Activated naive CD8-positive, alpha-beta T cell treated with anti-CD3 and anti-CD28 coated beads, Interleukin-2, amount 50 U/mL, for 16 hours (primary cell): ENCODE measurements at places on chromosomes 5 and 9.

DNA sequence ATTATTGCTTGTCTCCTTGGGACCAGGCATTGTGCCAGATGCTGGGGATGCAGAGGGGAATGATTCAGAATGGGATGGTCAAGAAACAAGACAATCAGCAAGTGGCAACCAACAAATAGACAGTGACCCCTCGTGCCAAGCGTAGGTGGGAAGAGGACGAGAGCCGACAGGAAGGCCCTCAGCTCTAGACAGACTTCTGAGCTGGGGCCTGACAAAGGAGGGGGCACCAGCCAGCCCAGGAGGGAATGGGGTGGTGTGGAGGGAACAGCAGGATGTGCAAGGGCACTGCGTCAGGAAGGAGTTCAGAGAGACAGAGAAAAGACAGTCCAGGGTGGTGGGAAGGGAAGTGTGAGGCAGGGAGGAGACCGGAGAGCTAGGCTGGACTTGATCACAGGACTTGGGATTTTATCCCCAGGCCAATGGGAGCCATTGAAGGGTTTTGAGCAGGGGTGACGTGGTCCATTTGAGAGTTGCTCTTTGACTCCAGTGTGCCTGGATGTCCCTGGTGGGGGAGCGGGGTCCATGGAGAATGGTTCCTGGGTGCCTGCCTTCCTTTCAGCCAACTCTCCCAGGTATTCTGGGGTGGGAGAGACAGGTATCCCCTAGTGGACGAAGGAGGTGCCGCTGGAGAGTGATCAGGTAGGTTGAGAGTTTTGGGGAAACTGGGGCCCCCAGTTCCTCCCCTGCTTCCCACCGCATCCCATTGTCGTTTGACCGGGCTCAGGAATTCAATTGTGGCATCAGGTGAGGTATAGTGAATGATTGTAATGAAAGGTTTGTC, 79.3 kb upstream of the ZNF618 start:
- no peak for DNase-seq

DNA sequence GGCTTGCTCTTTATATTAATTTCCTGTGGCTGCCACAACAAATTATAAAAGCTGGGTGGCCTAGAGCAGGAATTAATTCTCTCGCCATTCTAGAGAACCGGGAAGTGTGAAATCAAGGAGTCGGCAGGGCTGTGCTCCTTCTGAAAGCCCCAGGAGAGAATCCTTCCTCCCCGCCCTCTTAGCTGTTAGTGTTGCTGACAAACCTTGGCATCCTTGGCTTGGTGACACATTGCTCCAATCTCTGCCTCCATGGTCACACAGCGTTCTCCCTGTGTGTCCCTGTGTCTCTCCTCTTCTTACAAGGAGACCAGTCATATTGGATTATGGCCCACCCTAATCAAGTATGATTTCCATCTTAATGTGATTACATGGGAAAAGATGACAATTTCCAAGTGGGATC, 55.9 kb upstream of the NEURL1B start:
- no peak for DNase-seq

GRCh38 chr5:132883261-132883834, 9.9 kb downstream of the LEAP2 start:
- DNase-seq = no peak

GRCh38 chr5:148739524-148739923, 85.2 kb upstream of the HTR4 start:
- DNase-seq = no peak

- no peak for DNase-seq
These were observed 1.1 kb upstream of the BRD3 start for GRCh38 chr9:134068744-134069479.

DNA sequence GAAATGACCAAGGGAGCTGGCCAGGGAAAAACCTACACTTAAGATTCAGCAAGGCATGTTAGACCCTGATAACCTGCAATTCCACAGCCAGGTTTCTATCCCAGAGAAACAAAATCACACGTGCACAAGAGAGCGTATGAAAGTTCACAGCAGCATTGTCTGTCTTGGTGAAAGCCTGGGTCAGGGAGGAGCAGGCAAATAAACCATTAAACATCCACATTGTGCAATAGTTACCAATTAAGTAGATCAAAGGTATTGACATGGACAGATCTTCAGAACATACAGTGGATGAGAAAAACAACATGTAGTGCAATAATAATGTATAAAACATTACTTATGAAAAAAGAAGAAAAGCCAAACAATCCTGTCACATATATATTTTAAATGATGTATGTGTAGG, 15.9 kb upstream of the GPX3 start:
- DNase-seq = no peak
